Fibroblast of skin of scalp (primary cell): ENCODE measurements at places on chromosomes 4 and X.

DNA sequence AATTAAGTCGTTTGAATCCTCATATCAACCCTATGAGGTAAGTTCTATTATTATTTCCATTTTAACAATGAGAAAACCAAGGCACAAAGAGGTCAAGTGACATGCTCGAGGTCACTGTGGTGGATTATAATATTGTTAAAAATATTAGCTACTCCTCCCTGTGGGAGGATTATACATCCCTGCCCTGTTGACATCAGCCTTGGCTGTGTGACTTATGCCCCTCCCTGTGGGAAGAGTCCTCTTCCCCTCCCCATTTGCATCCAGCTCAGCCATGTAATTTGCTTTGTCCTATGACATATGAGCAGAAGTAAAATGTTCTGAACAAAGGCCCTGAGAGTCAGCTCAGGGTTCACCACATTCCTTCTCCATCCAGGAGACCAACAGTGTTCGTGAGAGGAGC, 152.7 kb upstream of the ZIC3 start:
- no peak for DNase-seq

DNA sequence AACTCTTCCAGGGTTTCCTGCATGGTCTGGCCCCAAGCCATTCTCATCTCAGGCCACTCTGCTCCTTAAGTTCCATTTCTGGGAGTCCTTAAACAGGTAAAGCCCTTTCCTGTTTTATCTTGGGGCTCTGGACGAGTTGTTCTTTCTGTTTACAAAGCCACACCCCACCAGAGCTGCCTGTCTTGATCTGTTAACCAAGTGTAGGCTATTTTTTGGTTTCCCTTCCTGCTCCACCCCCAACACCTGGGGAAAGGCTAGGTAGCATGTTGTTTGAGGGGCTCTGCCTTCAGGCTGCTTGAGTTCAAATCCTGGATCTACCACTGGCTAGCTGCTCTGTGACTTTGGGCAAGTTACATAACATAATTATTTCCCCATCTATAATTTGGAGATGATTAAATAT, 40.0 kb downstream of the ERVMER34-1 start:
- no peak for DNase-seq

- no peak for DNase-seq
These were observed 11.6 kb upstream of the HADH start for GRCh38 chr4:107977966-107978705.

GRCh38 chrX:135477576-135477975, 42.9 kb upstream of the INTS6L start:
- DNase-seq: peak; percentile 69

DNA sequence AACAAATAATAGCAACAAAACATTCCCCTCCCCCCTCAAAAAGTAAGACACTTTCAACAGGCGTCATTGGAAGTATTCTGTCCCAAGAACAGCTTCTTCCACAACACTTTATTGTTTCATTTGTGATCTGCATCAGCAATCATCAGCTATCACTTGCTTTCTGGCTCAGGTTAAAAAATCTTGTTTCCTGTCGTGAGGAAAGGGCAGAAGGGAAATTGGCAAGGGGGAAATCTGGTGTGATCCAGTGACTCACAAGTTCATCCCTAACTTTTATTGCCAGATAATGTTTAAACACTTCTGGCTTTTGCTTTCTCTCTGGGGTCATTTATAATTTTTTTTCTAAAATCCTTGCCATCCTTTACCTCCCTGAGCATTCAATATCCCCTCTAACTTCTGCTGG, 247.4 kb upstream of the GIMD1 start:
- DNase-seq: no peak

GRCh38 chr4:61152433-61152832, 47.7 kb upstream of the ADGRL3 start:
- peak; percentile 5 for DNase-seq

DNA sequence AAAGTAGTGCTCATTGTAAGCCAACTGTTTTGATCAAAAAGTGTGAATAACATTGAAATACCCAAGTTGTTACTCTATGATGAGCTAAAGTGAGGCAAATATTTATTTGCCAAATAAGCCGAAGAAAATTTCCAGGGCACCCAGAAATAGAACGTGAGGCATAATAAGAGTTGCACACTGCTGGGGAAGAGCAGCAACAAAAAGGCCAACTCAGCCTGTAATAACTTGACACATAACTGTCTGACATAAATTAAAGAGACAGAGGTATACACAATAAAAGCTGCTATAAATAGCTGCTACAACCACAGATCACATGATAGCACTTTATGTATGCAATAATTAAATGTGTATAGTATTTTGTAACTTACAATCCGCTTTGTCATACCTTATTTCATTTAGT, 2.0 kb upstream of the ABCB7 start:
- DNase-seq: no peak

DNA sequence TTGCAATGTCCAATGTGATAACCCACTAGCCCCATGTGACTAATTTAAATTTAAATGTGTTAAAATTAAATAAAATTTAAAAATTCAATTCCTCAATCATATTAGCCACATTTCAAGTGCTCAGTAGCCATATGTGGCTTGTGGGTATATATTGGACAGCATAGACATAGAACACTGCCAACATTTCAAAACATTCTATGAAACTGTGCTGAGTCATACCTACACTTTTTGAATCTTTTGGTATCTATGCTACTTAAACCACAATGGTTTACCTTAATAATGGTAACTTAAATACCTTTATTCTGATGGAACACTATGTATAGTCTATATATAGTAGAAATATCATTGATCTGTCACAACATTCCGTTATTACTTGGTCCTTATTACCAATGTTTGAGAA, 223.4 kb upstream of the ATOH1 start:
- DNase-seq: no peak

GRCh38 chrX:108439426-108439942, at the start of gene COL4A5:
Gene COL4A5 (plus strand): TSS chrX:108439838. CDS start chrX:108440126, 288 bp downstream.
- DNase-seq: peak; percentile 85

- no peak for DNase-seq
These were observed 127.0 kb downstream of the HS6ST2 start for GRCh38 chrX:132831336-132831973.

DNA sequence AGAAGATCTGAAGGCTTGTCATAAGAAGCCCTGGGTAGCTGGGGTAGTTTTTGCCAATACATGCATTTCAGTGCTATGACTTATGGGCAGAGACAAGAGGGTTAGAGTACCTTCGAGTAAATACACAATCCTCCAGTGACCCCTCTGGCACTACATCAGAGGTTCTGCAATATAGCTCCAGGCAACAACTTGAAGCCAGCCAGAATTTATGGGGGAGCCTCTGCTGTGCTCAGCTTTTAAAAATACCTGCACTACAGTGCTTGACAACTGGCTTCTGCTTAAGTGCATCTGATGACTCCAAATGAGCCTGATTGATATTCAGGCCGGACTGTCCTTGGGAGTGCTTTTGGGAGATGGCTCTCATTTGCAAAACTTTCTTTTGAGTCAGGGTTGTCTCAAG, 44.9 kb upstream of the SMAD1 start:
- no peak for DNase-seq

- peak; percentile 74 for DNase-seq
These were observed 3.9 kb upstream of the SYN1 start for GRCh38 chrX:47623540-47624027.

- no peak for DNase-seq
These were observed 230.3 kb upstream of the NEIL3 start for GRCh38 chr4:177079327-177079726.

DNA sequence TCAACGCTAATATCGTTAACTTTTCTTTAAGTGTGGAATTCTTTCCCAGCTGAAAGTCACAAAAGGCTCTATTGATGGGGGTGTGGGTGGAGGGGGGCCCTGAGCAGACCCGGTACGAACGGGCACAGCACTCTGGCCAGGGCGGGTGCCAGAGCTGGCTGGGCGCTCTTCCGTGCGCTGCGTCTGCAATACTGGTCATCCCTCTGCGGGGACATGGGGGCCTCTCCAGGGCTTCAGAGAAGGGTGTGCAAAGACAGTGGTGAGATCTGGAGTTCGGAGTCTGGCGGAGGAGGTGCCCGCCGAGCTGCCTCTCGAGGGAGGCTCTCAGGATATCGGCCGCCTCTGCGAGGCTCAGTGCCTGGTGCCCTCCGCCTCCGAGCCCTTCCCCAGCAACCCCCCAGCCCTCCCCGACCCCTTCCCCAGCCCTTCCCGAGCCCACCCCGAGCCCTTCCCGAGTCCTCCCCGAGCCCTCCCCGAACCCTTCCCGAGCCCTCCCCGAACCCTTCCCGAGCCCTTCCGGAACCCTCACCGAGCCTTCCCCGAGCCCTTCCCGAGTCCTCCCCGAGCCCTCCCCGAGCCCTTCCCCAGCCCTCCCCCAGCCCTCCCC, 34.3 kb downstream of the FGFRL1 start:
- DNase-seq: no peak

DNA sequence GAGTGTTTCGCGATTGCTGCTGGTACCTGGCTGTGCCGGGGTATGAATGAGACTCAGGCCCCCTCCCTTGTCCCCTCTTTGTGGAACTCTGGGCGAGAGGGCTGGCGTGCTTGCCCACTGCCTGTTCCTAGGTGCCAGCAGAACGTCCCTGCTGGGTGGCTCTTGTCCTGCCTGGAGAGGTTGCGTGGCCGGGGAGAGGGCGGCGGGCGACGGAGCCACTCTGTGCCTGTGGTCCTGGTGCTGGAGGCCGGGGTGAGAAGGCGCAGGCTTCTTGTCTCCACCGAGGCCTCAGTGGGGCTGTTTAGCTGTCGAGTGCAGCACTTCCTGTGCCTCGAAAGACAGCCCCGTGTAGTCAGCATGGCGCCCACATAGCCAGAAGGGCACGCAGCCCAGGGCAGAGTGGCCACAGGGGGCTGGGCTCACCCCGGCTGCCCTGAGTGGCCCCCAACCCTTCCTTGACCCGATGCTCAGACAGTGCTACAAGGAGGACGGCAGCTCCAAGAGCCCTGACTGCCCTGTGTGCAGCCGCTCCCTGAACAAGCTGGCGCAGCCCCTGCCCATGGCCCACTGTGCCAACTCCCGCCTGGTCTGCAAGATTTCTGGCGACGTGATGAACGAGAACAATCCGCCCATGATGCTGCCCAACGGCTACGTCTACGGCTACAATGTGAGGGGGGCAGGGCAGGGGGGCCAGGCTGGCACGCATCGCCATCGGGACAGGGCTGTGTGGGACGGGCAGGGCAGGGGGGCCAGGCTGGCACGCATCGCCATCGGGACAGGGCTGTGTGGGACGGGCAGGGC, 8.9 kb upstream of the UVSSA start:
- no peak for DNase-seq

DNA sequence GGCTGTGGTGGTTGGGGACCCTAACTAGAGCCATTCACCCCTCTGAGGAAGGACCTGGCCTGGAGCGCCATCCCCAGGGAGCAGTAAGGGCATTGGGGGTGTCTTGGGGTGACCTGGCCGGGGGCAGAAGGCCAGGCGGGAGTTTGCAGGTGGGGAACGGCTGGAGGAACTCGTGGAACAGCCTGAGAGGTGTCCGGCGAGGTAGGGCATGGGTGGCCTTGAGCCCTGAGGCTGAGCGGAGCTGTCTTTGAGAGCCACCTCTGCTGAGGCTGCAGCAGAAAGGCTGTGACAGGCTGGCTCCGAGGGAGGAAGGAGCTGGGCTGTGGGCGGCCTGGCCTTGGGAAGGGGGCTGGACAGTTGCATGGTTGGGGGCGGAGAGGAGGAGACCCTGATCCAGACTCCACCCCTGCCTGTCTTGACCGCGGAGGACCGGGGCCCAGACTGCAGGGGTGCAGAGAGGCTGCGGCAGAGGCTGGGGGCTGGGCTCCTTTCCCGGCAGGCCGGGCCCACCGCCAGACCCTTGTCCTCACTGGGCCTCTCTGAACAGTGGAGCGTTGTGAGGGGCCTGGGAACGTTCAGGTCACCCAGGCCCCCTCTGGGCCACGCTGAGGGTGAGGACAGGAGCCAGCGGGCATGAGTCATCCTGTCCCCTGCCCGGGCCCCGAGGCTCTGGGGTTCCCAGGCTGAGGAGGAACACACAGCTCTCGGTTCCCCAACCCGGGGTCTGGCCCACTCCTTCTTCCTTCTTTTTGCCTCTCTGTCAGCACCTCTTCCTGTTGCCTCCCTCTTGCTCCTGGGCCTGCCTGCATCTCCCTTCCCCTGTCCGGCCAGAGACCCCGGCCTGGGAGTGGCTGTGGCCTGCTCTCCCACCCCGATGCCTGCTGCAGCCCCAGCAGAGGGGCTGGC, 8.1 kb downstream of the SH3BP2 start:
- DNase-seq: peak; percentile 62

GRCh38 chr4:122146652-122147051, 5.5 kb upstream of the BLTP1 start:
- DNase-seq: no peak

- peak; percentile 51 for DNase-seq
These were observed 99.8 kb downstream of the PTCHD1 start for GRCh38 chrX:23434356-23434884.

- DNase-seq: peak; percentile 93
These were observed 35.9 kb downstream of the ANKRD17 start for GRCh38 chr4:73222466-73223257.

DNA sequence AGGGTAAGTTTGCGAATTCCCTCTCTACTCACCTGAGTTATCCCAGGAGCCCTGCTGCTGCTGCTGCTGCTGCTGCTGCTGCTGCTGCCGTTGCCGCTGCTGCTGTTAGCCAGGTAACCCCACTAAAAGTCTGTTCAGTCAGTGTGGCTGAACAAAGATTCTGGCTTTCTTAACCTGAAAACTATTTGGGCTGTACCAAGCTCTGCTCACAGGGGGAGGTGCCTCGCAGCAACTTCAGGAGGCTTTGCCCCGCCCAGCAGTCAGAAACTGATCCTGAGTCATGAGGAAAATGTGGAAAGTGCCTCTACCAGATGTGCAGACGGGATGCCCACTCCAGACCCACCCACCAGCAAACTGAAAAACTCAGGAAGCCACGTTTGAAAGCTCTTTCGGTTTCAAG, at the start of gene CAPN6:
TSS of gene CAPN6 (minus strand) at position 145 of the 400 bp plus-strand sequence. CDS start 6,547 bp downstream, outside the sequence.
- peak; percentile 12 for DNase-seq

GRCh38 chr4:150051111-150051510, 27.1 kb upstream of the DCLK2 start:
- no peak for DNase-seq

GRCh38 chrX:63746278-63746677, 38.7 kb downstream of the ARHGEF9 start:
- DNase-seq: no peak

GRCh38 chr4:179583221-179583620, 2141.0 kb upstream of the AGA start:
- no peak for DNase-seq

GRCh38 chr4:151744614-151745013, 16.2 kb downstream of the GATB start:
- DNase-seq: peak; percentile 69

- no peak for DNase-seq
These were observed 823 bp upstream of the MAN2B2 start for GRCh38 chr4:6573986-6574746.

DNA sequence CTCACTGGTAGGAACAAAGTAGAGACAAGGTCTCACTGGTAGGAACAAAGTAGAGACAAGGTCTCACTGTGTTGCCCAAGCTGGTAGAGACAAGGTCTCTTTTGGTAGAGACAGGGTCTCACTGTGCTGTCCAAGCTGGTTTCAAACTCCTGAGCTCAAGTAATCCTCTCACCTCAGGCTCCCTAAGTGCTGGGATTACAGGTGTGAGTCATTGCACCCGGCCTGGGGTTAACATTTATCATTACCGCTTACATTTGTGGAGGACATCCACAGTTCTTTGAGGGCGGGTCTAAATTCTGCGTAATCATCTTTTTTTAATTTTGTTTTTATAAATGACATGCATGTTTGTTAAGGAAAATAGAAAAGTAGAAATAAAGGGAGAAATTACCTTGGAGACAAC, 12.0 kb downstream of the RAB33B start:
- DNase-seq: no peak

GRCh38 chrX:53126377-53126776, 32.4 kb downstream of the KANTR start:
- DNase-seq: no peak

GRCh38 chr4:101960431-101960830, 169.9 kb downstream of the BANK1 start:
- no peak for DNase-seq

GRCh38 chr4:129239088-129239487, 143.1 kb downstream of the C4orf33 start:
- DNase-seq: peak; percentile 18
